ENCODE measurements at places on chromosomes 5 and 9.

- DNase-seq, result no peak
These were observed 14.1 kb downstream of the SEMA4D start for GRCh38 chr9:89483592-89484474.

DNA sequence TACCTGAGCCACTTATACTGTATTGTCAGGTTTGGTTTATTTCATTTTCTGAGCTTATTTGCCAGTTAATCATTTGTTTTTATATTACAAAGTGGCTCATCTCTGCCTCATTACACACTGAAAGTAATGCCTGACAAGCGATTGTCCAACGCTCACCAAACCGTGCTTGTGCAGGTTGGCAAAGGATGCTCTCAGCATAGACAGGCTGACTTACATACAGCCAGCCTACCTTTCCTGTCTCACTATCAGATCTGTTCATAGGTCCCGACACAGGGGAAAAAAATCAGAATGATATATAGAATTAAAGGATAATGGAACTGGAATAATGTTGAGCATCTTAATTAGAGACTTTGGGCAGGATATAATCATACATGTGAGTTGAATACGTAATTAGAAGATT lies 739.7 kb upstream of the RIOK2 start:
- DNase-seq, result no peak

DNA sequence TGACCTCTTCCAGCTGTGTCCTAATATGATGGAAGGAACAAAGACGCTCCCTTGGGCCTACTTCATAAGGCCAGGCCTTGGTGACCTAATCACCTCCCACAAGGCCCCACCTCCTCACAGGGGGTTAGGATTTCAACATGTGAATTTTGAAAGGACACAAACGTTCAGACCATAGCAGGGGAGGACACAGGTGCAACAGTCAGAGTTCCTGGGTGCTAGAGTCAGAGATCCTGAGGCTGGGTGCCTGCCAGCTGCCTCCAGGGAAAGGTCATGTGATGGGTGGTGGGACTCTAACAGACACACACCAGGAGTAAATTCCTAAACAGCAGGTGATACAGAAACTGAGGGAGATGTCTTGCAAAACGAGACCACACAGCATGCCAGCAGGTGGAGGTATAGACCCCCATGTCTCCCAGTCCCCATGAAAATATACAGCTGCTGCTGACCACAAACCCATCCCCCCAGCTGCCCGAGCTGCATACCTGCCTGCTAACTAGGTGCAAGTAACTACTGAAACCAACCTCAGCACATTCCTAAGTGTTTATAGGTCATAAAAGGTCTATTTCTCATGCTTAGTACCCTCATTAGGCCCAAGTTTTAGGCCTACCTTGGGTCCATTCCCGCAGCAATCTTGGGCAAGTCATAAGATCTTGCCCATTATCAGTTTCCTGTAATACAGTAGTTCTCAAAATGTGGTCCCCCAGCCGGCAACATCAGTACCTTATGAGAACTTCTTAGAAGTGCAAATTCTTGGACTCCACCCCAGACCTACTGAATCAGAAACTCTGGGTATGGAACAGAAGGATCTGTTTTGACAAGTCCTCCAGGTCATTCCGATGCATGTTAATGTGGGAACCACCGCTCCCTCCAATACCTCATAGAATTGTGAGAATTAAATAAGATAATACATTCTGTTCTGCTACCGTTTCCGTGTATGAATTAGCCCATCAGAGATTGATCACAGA lies 245.3 kb downstream of the ENC1 start:
- DNase-seq, result no peak

DNA sequence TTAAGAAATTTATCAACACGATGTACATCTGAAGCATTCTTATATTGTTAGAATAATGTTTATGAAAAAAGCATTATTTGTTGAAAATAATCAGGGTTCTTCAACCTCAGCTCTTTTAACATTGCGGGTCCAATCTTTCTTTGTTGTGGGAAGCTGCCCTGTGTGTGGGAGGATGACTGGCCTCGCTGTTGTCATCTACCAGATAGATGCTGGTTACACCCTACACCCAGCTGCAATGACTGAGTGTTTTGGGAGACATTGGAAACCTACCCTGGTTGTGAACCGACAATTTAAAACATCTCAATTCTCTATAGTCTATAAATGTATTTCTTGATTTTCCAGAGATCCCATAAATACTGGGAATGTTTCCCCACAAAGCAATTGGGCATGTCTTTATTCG lies 794.2 kb upstream of the CDH10 start:
- no peak for DNase-seq

GRCh38 chr5:180548563-180548962 lies 42.7 kb downstream of the SCGB3A1 start:
- DNase-seq, result no peak

DNA sequence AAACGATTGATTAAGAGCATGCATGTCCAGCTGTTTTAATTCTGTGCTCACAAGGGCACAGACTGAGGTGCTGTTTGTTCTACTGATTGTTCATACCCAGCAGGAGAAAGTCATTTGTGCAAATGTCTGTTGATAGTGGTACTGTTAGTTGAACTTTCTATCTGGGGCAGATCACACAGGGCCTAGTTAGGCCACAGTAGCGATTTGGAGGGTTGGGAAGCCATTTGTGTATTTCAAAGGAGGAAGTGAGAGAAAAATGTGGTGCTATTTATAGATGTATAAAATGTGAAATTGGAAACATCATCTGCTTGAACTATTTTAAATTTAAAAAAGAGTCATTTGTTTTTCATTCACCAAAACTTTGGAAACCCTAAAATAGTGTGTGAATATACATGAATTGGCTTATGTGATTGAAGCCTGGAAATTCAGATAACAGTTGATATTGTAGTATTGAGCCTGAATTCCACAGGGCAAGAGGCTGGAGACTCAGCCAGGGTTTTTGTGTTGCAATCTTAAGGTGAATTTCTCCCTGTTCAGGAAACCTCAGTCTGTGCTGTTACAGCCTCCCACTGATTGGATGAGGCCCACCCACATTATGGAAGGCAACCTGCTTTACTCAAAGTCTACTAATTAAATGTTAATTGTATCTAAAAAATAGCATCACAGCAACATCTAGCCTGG lies 162.0 kb upstream of the CDKN2B start:
- peak; percentile 64 for DNase-seq

GRCh38 chr5:151384106-151384505 lies 36.7 kb upstream of the SLC36A2 start:
- DNase-seq, result peak; percentile 8

- no peak for DNase-seq
These were observed 44.0 kb upstream of the XPA start for GRCh38 chr9:97740848-97741821.

- no peak for DNase-seq
These were observed 27.9 kb downstream of the FOXD1 start for GRCh38 chr5:73420666-73421065.

DNA sequence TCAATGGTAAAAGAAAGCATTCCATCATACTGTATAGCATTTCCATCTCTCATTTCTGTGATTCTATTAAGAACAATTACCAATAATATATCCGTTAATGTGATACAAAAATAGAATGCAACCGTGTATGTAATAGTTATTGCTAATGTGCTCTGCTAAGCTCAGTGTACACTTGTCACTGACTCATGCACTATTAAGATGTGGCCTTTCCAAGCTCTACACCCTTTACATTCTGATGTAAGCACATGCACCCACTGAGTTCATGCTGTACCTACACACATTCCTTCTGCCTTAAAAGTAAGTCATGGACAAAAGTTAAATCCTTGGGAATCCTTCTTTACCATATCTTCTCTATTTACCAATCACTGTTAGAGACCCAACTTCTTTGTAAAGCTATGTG lies 319.1 kb downstream of the ZSWIM6 start:
- no peak for DNase-seq

GRCh38 chr9:120542701-120543490 lies 37.1 kb downstream of the CDK5RAP2 start:
- no peak for DNase-seq

GRCh38 chr5:174601946-174602345 lies 122.4 kb upstream of the MSX2 start:
- peak; percentile 54 for DNase-seq

GRCh38 chr5:157455057-157455456 lies 5.0 kb upstream of the NIPAL4 start:
- DNase-seq, result no peak
